ENCODE measurements at places on chromosomes 12 and 14. TPM values are rescaled to one million over a fixed set of nuclear protein-coding genes. Genes with fewer than 3 reads are reported as not detected.

DNA sequence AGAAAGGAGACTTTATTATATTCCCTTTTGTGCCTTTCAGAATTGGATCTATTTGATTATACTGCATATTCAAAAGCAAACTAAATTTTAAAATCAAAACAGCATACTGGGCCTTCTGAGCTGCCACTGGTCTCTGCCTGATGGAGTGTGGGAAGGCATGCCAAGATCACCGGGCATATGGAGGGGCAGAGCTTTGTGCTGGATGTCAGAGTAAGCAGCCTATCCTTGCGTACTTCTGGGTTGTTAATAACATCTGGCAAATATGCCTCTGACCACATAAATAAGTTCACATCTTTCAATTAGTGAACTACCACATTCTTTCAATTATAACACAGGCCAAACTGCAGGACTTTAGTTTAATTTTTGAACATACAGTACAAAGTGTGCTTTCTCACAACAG lies 18.3 kb downstream of the MLH3 start:
- no peak for DNase-seq

GRCh38 chr14:69077841-69078240 lies 75.1 kb downstream of the DCAF5 start:
- no peak for DNase-seq

DNA sequence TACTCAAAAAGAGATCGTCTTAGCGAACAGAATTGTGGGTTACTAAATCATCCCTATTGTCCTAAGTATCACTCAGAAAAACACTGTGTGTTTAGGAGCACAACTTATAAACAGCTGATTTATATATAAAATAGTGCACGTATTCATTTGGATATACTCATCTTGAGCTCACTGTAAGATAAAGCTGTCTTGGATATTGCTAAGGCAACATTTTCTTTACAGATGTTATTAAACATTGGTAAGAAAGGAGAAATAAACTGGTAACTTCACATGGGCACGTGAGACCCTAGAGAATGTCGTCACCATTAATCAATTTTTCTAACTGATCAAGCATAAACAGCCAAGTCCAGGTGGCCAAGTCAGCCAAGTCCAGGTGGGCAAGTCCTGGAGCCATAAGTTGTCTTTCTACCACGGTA lies 1.7 kb downstream of the PAWR start:
- no peak for DNase-seq

- peak; percentile 79 for DNase-seq
Measured at GRCh38 chr14:61561657-61562276, 133.5 kb upstream of the HIF1A start.

DNA sequence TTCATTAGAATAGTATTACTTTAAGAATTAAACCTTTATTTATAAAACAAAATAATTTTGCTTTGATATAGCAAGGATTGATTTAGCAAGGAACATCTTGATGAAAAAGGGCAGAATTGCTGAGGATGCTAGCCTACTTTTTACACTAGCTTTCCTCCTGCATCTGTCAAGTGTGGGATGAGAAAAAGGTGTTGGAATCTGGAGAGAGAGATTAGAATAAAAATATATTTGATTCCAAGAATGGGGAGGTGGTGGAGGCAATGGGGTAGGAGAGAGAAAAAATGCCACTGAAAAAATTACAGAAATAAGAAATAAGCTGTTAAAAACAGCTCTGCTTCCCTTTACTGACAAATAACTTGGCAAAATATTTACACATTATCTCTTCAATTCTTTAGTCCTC lies 98.9 kb downstream of the NUMB start:
- no peak for DNase-seq

- DNase-seq: no peak
Measured at GRCh38 chr14:94340533-94340932, 17.4 kb upstream of the SERPINA6 start.

GRCh38 chr14:25833341-25834126 lies 764.3 kb downstream of the NOVA1 start:
- peak; percentile 21 for DNase-seq

DNA sequence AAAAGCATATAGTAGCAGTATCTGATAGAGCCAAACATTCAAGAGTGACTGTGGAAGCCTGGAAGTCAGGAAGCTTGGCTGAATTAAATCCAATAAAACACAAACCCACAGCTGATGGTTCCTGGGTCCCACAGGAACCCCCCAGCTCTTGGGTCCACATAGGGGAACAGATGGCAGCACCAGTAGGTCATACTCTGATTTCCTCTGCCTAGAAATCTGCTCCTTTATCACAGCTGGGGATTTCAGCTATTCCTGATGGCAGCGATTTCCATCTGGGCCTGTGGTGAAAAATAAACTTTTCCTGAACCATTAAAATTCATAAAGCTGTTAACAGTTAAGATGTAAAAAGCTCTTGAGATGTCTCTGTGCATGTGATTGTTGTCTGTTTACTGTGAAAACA lies 202.0 kb upstream of the FRMD6 start:
- no peak for DNase-seq

DNA sequence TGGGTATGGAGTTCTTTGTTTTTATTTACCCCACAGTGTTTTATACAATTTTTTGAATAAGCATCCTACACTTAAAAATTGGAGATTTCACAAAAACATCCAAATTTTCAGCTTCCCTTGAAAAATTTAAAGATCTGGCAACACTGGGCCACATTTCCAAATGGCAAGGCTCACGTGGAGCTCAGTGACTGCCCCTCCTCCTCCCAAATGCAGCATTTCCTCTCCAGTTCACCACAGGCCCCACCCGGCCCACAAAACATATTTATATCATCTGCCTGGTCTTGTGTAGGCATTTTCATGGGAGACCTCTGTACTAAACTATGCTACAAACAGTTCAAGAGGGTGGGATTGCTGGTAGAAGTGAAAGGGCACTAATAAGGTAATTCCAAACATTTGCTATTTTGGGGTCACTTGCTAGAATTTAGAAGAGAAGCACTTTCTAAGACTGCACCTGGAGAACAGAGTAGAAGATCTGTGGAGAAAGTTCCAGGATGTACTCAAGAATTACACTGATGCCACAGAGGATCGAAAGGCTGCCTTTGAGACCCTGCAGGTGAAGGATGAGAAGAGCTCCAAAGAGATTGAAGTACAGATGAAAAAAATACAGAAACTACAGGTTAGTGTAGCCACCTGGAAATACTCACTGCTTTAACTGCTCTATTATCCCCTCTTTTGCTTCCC lies 7.3 kb downstream of the FKBP11 start:
- no peak for DNase-seq

DNA sequence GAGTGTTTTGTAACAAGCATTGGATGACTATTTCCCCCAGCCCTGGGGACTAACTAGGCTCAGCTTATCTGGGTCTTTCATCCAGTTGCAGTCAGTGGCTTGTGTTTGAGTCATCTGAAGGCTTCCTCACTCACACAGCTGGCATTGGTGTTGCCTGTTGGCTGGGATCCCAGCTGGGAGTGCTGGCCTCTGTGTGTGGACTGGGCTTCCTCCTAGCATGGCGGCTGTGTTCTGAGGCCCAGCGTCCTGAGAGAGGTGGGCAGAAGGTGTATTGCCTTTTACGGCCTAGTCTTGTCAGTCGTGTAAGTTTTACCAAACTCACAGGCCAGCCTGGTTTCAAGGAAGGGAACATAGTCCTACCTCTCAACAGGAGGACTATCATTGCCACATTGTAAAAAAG lies 28.3 kb upstream of the PPP2R5C start:
- no peak for DNase-seq

- no peak for DNase-seq
Measured at GRCh38 chr14:86712727-86713126, 1182.8 kb downstream of the FLRT2 start.

- no peak for DNase-seq
Measured at GRCh38 chr12:2049604-2050540, 2.9 kb upstream of the CACNA1C start.

DNA sequence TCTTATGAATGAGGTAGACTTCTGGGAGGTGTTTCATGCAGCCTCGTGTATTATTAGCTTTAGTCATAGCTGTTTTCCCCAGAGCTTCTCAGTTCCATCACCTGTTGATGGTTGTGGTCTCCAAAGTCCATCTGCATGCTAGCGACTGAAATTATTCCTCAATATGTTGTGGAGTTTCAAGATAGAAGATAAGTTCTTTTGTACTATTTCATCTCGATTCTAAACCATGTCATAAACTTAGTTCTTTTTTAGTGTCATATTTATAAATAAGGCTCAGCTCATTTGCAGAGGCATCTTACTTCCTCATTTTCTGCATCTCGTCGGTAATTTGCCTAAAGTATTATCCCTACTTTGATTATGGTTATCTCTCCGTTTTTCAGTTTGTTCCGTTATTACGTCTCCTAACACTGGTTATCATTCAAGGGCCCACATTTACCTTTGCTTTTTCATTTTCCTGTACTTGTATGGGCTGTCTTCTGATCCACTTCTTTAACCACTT lies 119.1 kb downstream of the ITPR2 start:
- DNase-seq: no peak

DNA sequence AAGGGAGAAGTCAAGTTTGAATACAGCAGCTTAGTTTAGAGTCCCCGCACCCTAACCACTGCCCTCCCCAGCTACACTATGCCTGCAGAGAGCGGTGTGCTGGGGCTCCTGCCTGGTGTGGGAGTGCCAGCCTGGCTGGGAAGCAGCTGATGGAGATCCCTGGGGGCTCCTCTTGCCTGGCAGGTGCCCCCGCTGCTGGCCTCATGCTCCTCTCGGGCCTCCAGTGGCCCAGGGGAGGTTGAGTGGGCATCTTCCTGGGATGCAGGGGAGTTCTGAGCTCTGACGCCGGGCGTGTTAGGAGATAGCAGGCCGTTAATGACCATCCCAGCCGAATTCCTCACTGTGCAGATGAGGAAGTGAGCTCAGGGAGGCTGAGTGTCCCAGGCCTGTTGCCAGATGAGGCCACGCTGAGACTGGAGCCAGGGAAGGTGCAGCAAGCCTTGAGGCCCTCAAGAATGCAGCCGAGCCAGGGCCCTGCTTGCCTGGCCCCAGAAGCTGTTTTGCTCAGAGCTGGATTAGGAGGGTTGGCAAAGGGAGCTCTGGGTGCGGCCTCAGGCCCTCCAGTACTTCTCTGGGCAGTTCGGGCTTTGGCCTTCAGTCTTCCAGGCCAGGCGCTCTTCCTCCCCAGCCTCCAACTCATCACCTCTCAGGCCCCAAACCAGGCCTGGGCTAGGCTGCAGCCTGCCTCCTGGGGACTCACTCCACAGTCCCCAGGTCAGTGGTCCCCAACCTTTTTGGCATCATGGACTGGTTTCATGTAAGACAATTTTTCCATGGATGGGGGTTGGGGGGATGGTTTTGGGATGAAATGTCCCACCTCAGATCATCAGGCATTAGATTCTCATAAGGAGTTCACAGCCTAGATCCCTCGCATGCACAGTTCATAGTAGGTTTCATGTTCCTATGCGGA lies 6.6 kb upstream of the CYP46A1 start:
- no peak for DNase-seq

RPGRIP1 gene
- polyA plus RNA-seq: 0.36 TPM

CCNT1 gene
- 32.4 TPM for polyA plus RNA-seq

ITGB7 gene
- polyA plus RNA-seq: 1.5 TPM

DPY19L2 gene
- polyA plus RNA-seq: 30.1 TPM

OR6C70 gene
- polyA plus RNA-seq: not detected

CLEC1B gene
- polyA plus RNA-seq: 1.4 TPM

ART4 gene
- polyA plus RNA-seq: 0.21 TPM

Data from renal cortex interstitium (tissue), 15 donors.